ENCODE measurements at places on chromosomes 1 and 21. TPM values are rescaled to one million over a fixed set of nuclear protein-coding genes. Genes with fewer than 3 reads are reported as not detected.

The SPRR2G gene
- not detected for total RNA-seq

The C1orf116 gene
- 0.64 TPM for total RNA-seq

- DNase-seq = no peak
Measured at GRCh38 chr21:32507342-32507919, 77.9 kb downstream of the TCP10L start.

- no peak for DNase-seq
Measured at GRCh38 chr1:165327538-165327937, 29.0 kb downstream of the LMX1A start.

DNA sequence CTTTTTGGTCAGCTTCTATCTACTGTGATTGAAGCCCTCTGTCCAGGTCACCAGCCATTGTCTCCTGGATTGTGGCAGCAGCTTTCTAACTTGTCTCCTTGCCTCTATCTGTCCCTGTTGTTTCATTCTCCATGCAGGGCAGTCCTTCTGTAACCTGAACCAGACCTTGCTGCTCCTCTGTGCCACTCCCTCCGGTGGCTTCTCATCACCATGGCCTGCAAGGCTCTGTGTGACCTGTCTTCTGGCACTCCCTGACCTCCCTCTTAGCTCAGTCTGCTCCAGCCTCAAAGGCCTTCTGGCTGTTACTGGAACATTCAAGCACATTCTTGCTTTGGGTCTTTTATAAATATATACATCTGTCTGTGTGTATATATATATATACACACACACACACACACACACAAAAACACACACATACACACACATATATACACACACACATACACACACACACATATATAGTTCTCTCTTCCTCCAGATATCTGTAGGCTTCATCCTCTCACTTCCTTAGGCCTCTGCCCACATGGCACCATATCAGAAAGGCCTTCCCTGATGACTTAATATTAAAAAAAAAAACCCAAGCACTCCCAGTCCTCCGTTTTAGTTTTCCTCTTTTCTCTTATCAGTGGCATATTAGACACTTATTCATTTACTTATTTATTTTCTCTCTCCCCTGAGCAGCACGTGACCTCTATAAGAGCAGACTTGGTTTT lies 21.2 kb upstream of the JUN start:
- no peak for DNase-seq

GRCh38 chr1:69952676-69953075 lies 252.7 kb downstream of the LRRC40 start:
- DNase-seq = no peak

DNA sequence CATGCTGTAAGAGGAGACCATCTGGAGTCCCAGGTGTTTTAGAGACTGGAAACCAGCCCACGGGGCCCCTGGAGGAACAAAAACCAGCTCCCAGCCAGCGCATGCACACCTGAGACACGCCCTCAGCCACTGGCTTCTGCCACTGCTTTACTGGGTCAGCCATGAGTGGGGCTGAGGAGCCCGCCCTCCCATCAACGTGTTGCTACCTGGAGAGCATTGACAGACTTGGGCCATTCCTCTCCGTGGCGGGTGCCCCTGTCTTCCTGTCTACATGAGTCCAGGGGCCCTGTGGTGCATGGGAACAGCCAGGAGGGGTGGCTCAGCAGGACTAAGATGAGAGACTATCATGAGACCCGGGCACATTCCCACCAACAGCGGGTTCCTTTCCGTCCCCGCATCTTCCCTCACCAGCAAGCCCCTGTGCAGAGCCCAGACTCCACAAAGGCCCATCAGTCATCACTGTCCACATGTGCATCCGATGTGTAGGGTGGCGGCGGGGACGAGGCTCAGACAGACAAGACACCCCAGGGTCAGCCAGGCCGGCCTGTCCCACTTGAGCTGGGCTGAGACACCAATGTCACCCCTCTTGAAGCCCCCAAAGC lies 45.4 kb upstream of the POFUT2 start:
- DNase-seq = no peak

- DNase-seq = no peak
Measured at GRCh38 chr1:201748335-201748734, 80.6 kb upstream of the IPO9 start.
